ENCODE measurements at places on chromosomes 4 and X.

DNA sequence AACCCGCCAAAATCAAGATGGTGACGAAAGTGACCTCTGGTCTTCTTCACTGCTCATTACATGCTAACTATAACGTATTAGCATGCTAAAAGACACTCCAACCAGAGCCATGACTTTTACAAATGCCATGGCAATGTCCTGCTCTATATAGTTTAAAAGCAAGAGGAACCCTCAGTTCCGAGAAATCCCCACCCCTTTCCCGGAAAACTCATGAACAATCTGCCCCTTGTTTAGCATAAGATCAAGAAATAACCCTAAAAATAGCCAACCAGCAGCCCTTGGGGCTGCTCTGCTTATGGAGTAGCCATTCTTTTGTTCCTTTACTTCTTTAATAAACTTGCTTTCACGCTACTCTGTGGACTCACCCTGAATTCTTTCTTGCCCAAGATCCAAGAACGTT lies 463.5 kb upstream of the FAM241A start:
- no peak for DNase-seq

DNA sequence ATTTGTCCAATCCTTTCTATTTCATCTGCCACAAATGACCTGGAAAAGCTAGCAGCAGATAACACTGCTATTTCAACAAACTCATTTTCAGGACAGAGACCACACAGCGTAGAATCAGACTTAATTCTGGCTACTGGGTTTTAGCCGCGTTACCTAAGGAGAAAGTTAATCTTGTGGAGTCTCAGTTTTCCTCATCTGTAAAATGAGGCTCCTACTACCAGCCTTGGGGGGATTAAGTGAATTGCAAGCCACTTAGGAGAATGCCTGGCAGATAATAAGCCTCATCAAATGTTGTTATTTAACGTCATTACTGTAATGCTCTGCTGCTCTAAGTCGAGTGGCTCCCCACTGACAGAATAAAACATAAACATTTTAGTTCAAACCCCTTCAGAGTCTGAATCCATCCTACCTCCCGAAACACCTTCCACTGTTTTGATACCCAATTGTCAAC lies 1.4 kb downstream of the CCNI start:
- no peak for DNase-seq

- no peak for DNase-seq
Measured at GRCh38 chr4:176383273-176384077, 63.7 kb downstream of the SPCS3 start.

GRCh38 chr4:123327846-123328429 lies 68.7 kb upstream of the SPRY1 start:
- no peak for DNase-seq

DNA sequence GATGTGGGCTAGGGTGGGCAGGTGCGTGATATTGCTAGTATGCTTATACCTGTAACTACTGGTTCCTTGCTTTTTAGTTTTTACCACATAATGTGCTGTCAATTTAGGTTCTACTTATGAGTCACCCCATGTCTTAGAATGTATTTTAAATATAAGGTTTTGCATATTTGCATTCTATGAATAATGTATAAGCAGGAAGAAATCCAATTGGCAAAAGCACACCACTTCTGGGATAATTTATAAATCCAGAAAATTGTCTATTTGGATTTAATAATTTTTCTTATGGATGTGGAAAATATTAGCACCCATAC lies 421.6 kb downstream of the PCDH7 start:
- DNase-seq, result no peak

- DNase-seq, result no peak
Measured at GRCh38 chrX:43728002-43728401, 71.9 kb downstream of the MAOA start.

DNA sequence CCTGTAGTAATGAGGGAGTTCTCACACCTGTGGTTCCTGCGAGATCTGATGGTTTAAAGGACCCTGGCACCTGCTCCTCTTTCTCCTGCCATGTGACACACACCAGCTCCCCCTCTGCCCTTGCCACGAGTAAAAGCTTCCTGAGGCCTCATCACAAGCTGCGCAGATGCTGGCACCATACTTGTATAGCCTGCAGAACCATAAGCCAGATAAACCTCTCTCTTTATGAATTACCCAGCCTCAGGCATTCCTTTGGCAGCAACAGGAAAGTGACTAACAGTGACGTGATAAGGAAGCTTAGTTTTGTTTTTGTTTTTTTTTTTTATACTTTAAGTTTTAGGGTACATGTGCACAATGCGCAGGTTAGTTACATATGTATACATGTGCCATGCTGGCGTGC lies 130.9 kb downstream of the AFAP1 start:
- DNase-seq, result no peak

DNA sequence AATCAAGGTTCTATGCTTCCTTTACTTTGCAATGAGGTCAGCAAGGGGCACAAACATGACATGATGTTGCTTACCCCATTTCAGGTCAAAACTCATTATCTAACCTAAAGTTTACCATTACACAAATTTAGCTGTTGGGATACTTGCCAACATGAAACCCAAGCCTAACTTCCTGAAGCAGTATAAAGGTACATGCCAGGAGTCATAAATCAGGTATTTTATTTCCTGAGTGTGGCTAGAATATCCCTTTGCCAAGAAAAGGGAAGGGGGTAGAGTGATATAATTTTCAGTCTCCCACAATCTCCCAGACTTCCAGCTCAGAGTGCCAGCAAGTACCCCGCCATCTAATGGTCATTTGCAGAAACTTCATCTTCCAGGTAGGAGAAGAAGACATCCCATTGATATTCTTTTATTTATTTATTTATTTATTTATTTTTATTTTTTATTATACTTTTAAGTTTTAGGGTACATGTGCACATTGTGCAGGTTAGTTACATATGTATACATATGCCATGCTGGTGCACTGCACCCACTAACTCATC lies 136.6 kb downstream of the NEXMIF start:
- DNase-seq, result no peak

GRCh38 chr4:123297836-123298235 lies 98.8 kb upstream of the SPRY1 start:
- no peak for DNase-seq

- no peak for DNase-seq
Measured at GRCh38 chr4:99879458-99879857, 14.8 kb downstream of the LAMTOR3 start.

DNA sequence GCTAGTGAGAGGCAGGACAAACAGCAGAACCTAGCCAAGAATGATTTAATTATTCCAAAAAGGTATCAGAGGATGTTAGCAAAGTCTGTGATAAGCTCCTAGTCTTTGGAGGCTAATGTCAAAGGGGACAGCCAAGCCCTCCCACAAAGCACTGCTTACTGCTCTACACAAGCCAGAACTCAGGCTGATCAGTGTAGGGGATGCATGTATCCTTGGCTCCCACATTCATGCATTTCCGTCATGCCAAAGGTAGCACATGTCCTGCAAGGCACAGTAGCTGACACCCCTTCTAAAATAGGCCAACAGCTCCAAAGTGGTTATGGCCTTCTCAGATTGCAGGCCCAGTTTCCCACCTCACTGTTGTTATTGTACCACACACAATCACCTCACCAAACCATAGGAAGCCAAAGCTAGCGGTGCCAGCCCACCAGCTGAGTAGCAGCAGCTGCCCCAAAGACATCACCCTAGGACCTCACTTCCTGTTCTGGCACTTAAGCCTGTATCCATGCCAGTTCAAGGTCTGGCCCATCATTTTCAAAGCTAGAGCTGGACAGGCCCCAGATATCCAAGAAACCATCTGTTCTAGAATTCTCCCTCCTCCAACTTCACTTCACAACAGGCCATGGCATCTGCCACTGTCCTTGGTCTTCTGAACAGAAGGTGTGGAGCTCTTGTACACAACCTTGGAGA lies 40.9 kb downstream of the TSPAN5 start:
- DNase-seq, result no peak

GRCh38 chr4:67899096-67899495 lies 15.3 kb upstream of the TMPRSS11D start:
- DNase-seq, result no peak

DNA sequence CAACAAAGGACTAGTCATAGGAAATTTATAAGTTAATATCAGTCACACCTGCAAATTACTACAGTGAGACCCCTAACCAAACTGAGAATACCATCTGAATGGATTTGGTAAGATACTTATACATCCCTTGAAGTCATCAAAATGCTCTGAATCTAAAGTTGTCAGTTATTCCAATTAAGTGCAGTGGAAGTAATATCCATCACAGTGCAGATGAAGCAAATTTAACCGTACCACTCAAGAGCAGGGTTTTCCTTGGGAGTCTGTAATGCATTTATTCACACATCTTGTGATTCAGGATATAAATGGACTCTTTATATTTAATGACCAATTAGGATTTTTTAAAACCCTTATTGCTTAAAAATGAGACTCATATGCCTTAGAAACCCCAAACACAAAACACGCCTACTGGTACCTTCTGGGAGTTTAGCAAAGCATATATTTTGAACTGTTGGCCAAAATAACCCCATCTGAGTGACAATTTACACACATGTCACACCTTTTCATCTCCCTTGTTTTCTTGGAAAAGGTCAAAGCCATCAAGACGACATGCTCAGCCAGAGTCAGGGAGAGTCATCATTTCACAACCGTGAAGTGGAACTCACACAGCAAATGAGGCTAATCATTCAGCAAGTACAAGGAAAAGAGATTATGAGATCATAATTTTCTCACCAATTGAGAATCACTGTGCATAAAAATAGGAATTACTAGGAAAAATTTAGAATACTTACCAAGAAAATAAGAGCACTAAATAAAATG lies 303.7 kb downstream of the HNRNPD start:
- DNase-seq, result no peak

- no peak for DNase-seq
Measured at GRCh38 chr4:33184657-33185290, 2464.6 kb downstream of the PCDH7 start.

DNA sequence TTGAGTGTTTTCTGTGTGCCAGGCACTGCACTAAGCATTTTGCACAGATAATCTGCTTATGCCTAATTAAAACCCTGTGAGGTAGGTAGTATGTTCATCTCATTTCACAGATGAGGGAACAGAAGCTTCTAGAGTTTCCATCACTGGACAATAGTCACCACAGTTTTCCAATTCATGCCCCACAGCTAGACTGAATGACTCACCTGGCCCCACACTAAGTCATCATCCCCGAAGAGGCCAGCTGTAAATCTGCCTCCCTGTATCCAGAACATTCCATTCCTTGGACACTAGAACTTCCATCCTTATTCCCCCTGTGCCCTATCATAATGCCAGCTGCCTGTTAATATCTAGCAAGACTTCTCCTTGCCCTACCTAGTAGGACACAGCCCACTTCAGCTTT lies 40.9 kb upstream of the NYX start:
- no peak for DNase-seq

- no peak for DNase-seq
Measured at GRCh38 chrX:23981222-23981621, 45.8 kb downstream of the KLHL15 start.

GRCh38 chr4:104344342-104344980 lies 150.2 kb downstream of the CXXC4 start:
- no peak for DNase-seq

- DNase-seq, result no peak
Measured at GRCh38 chr4:95957054-95957453, 117.2 kb downstream of the PDHA2 start.
